ENCODE measurements at places on chromosomes 7 and 10.
A peak's percentile ranks its signal among the peaks of the same experiment; 100 is the strongest.

- no peak for DNase-seq
Observed at GRCh38 chr7:132250480-132251326, 325.6 kb downstream of the PLXNA4 start.

DNA sequence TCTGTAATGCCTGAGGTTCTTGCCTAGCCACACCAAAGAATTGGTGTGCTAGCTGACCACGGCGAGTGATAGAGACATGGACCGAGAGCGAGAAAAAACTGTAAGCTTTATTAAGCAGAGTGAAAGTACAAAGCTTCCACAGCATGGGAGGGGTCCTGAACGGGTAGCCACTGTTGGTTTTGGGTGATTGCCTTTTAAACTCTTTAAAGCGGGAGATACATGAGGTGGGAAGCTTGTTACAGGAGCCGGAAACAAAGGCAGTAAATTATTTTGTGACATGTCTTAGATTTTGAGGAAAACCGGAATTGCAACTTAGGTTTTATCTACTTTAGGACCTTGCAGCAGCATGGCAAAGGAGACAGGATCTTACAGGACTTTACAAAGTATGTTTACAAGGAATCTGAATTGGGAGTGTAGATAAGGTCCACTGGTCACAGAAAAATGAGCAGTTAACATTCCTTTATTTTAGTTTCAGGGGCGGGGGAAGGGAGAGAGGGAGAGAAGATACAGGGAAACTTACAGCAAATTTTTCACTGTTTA, 252.7 kb upstream of the MBL2 start:
- no peak for DNase-seq

GRCh38 chr7:157441023-157441399, 104.2 kb downstream of the DNAJB6 start:
- no peak for DNase-seq

- no peak for DNase-seq
Observed at GRCh38 chr7:91066627-91067026, 197.6 kb upstream of the FZD1 start.

- no peak for DNase-seq
Observed at GRCh38 chr7:69922026-69922803, 323.9 kb downstream of the AUTS2 start.

- DNase-seq = no peak
Observed at GRCh38 chr7:36051501-36051900, 101.6 kb upstream of the EEPD1 start.

DNA sequence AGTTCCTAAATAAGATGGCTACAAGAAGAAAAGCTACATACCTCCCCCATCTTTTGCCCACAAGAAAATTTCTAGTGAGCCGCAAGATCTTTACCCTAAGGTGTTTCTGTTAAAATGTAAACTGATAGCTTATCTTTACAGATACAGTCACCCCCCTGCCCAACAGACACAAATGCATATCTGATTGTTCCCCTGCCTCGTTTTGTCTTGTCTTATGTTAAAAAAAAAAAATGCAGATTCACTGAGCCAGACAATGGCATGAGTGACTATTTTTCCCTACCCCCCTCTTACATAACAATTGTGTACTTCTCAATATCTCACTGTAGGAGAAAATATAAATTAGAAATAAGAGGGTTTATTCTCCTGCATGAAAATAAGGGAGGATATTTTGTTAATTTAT, 8.5 kb downstream of the ZNF138 start:
- DNase-seq = no peak

- no peak for DNase-seq
Observed at GRCh38 chr7:36600314-36600682, 124.0 kb downstream of the AOAH start.

GRCh38 chr7:119935418-119936025, 337.5 kb upstream of the KCND2 start:
- DNase-seq = no peak

GRCh38 chr10:83678850-83679249, 460.5 kb upstream of the GHITM start:
- no peak for DNase-seq

DNA sequence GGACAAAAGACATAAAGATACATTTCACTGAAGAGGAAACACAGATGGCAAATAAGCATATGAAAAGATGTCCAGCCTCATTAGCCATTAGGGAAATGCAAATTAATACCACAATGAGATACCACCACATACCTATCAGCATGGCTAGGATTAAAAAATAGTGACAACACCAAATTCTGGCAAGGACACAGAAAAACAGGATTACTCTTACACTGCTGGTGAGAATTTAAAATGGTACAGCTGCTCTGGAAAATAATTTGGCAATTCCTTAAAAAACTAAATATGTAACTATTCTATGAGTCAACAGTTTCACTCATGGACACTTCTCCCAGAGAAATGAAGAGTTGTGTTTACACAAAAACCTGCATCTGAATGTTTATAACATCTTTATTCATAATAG, 121.1 kb downstream of the C10orf90 start:
- DNase-seq = no peak

GRCh38 chr7:40463446-40463845, 328.6 kb downstream of the SUGCT start:
- DNase-seq = no peak

DNA sequence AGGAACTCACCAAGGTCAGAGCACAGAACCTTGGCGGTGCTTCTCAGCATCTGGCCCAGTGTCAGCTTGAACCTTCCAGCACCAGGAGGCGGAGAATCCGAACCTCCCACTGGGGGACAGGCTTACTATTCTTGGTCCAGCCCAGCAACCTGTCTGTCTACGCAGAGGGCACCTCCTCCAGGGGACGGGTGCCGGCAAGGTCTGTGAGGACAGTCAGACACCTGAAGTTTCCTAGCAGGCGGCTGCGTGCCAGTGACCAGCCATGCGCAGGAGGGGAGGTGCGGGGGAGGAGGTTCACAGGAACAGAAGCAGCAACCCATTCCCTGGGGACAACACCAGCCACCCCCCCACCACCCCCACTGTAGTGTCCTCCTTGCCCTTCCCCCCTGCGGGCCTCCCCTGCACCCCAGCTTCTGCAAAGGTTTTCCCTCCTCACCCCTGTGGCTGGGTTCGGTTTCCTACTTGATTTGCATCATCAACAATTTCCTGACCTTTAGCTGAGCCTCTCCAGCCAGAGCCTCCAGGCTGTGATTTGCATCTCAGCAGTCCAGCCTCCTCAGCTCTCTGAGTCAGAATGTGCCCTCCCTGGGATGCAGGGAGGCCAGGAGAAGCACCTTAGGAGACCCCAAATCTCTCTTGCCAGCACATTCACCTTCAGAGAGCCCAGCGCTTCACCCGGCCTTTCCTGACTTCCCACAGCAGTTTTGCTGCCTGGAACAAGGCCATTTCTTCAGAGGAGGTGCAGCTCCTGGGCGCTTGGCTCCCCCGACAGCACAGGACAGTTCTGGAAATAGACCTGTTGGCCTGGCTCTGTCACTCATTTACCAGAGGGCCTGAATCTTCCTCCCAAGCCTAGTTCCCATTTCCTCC, 107.5 kb upstream of the NPS start:
- no peak for DNase-seq

DNA sequence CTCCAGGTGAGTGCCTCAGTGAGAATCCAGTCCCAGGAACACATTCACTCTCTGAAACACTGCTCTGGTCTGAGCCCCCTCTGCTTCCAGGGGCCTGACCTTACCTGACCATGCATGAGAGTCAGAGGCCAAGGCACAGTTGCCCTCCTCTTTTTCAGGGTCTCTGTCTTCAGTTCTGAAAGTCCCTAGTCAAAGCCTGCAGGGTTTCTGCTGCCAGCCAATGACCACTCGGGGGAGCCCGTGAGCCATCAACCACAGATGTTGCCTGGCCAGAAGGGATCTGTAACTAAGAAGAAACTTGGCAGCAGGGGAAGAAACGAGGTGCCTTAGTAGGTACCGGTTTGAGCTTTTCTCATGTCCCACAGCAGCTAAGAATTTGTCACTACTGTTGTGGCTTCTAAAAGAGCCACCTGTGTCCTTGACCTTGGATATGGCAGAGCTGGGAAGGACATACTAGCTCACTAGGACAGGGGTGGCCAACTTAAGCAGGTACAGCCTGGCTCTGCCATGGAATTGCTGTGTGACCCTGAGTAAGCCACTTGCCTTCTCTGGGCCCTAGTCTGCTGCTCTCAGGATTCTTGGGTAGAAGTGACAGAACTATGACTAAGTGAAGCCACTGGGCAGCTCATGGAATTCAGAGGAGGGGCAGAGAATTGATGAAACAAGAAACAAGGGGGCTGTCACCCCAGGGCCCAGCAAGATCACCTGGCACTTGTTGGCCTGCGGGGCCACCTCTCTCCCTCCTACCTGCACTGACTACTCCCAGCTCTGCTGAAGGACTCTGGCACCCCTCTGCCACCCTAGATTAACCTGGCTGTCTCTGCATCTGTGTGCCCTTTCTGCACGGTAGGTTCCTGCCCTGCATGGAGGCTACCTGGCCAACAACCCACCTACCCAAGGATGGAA, 83.8 kb upstream of the GPR26 start:
- peak; percentile 35 for DNase-seq

GRCh38 chr10:102367441-102367840, 28.1 kb upstream of the NFKB2 start:
- DNase-seq = no peak

DNA sequence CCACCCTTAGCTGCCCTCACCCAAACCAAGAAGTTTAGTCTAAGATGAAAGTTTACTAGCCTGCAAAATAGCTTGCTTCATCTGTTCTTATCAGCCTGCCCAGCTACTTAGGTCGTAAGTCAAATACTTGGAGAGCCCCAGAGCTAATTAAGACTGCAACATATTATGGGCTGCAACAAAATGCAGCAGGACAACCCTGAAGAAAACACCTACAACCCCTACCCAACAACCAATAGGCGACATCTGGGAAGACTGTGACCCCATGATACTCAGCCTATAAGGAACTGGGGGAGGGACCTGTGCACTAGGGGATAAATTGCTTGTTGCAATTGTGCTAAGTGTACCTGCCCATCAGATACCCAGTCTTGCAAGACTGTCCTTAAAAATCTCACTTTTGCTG, 64.1 kb downstream of the LYZL2 start:
- no peak for DNase-seq

DNA sequence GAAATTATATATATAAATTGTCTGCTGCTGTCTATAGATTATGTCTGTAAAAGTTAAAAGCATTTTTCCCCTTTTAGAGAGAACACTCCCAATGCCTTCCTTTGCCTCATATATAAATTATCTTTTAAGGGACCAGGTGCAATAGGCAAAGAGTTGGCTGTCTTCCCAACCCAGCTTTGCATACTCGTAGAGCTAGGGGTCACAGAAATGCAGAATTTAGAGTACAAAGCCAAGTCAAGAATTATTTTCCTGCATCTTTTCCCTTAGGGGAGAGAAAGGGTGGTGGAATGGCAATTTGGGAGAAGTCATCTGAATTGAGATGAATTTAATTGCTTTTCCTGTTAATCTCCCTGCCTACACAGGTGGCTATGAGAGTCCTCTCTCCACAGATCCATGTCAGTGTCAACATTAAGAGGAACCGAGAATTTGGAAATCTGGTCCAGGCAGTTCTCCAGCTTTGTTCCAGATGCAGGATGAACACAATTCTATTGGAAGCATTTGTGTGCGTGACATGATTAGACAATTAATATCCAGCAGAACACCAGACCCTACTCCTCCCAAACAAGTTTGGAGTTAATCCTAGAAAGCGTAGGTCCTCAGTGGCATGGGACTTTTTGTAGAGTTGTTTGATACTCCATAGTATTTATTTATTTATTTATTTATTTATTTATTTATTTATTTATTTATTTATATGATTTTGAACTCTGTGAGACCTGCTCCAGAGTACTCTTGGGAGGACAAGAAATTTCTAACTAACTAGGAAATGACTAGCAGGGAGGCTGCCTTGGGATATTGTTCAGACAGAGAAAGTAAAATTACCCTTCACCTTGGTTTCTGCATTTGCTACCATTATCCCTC, 80.3 kb upstream of the SKAP2 start:
- DNase-seq = no peak

- DNase-seq = no peak
Observed at GRCh38 chr10:94268652-94269051, 94.1 kb downstream of the NOC3L start.

GRCh38 chr10:96724621-96725020, 4.3 kb upstream of the PIK3AP1 start:
- no peak for DNase-seq

GRCh38 chr10:129725482-129725881, 238.6 kb downstream of the EBF3 start:
- DNase-seq = no peak

GRCh38 chr10:94123258-94123995, 129.7 kb downstream of the PLCE1 start:
- no peak for DNase-seq

GRCh38 chr7:20737840-20738448, 48.7 kb downstream of the SP8 start:
- no peak for DNase-seq

DNA sequence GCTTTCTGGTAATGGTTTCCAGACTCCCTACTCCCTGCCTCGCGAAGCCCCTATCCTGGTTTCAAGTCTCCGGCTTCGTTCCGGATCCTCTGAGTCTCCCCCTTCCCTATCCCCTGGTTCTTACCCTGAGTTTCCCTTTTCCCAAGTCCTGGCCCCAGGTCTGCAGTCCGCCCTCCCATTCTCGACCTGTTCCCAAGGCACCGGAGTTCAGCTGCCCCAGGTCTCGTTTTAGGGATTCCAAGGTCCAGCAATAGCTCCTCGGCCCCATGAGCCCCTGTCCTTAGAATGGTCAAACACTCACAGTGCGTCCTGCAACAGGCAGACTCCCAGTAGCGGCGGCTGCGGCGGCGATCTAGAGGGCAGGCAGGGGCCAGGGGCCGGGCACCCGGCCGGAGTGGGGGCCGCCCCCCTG, 274 bp downstream of the PITX3 start:
- DNase-seq = no peak

GRCh38 chr10:46283580-46284285, 3.1 kb upstream of the ANTXRL start:
- no peak for DNase-seq

DNA sequence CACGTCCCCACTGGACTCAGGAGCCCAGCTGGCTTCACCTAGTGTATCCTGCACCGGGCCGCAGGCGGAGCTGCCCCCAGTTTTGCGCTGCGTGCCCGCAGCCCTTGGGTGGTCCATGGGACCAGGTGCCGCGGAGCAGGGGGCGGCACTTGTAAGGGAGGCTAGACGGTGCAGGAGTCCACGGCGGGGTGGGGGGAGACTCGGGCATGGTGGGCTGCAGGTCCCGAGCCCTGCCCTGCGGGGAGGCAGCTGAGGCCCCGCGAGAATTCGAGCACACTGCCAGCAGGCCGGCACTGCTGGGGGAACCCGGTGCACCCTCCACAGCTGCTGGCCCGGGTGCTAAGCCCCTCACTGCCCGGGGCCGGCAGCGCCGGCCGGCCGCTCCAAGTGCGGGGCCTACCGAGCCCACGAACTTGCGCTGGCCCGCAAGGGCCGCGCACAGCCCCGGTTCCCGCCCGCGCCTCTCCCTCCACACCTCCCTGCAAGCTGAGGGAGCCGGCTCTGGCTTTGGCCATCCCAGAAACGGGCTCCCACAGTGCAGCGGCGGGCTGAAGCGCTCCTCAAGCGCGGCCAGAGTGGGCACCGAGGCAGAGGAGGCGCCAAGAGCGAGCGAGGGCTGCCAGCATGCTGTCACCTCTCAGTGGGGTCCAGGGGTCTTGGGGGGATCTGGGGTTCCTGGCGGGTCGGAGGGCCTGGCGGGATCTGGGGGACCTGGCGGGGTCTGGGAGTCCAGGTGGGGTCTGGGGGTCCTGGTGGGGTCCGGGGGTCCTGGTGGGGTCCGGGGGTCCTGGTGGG, 81.4 kb downstream of the VIPR2 start:
- DNase-seq = no peak
